Mesothelial cell of epicardium (in vitro differentiated cells): ENCODE measurements at places on chromosomes 6 and 20.

GRCh38 chr6:51814418-51814817 is 273.0 kb downstream of the PKHD1 start:
- DNase-seq = no peak

DNA sequence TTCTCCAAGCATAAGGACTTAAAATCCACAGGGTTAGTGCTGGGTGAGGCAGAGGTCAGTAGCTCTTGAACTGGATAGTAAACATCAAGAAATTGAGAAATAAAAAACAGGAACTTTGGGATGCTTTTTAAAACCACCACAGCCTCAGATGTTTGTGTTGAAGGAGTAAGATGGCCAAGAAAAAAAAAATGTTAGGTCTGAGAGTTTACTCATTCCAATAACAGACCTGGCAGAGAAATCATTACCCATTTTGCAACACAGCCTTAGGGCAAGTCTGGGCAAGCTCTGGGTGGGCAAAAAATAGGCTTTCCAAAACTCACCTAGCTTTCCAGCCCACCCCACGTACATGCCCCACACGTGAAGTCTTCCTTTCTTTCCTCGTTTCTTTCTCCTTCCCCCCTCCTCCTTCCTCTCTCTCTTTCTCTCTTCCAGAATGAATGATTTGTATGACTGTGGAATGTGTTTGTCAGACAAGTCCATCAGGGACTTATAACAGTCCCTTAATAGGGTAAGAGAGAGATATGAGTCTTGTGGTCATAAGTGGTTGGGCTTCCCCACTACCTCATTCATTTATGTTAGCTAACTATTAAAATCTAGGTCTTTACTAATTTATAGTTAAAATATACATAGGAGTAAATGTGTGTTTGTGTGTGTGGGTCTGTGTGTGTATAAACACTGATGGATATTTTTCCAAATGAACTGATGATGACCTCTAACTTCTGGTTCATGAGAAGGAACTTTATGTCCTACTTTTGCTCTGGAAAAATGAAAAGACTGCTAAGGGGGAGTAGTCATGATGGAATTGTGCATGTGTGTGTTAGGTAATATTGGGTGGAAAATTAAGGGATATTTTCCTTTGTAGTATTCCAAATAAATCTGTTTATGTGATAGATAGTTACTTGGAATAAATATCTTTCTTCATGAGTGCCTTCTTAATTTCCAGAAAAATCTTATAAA is 18.0 kb upstream of the DSE start:
- DNase-seq = no peak

DNA sequence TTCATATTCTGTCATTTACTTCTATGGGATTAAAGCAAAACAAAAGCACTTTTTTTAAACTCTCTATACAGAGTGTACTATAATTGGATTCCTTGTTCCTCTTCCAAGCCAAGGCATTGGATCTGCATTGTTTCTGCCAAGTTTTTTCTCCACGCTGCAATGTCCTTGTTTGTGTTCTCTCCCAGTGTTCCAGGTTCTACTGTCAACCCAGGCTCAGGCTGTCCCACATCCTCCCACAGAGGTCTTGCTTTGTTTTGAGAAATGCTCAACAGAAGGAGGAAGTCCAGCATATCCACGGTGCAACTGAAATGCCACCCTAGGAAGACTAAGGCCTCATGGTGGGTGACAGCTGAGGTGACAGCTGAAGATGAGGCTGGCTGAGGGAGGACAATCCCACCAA is 287.1 kb upstream of the PRDM1 start:
- DNase-seq = no peak

GRCh38 chr6:36028088-36028876 is 674 bp downstream of the MAPK14 start:
- peak; percentile 57 for DNase-seq

DNA sequence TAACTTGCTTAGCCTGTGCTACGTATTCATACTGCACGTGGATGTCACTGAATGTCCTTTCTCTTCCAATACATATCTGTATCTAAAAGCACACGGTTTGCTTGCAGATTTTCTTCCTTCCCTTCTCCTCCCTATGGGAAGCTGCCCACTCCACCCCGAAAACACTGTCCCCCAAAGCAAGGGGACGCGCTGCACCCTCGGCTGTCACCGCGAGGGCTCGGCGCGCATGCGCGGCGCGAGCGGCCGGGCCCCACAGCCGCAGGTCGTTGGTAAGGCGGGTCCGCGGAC is 659 bp downstream of the TMX4 start:
- DNase-seq = peak; percentile 46
